T-helper 22 cell (primary cell): ENCODE measurements at places on chromosomes 3 and 15.

DNA sequence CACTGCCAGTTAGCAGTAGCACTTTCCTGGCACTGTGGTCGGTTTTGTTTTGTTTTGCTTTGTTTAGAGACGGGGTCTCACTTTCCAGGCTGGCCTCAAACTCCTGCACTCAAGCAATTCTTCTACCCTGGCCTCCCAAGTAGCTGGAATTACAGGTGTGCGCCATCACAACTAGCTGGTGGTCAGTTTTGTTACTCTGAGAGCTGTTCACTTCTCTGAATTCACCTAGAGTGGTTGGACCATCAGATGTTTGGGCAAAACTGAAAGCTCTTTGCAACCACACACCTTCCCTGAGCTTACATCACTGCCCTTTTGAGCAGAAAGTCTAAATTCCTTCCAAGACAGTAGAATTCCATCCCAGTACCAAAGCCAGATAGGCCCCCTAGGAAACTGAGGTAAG is 22.6 kb downstream of the CLDN18 start:
- DNase-seq = no peak

GRCh38 chr3:157130467-157131251 is 29.3 kb downstream of the CCNL1 start:
- peak; percentile 83 for DNase-seq

- DNase-seq = no peak
These were observed 45.9 kb downstream of the NIPA2 start for GRCh38 chr15:22884344-22884743.

DNA sequence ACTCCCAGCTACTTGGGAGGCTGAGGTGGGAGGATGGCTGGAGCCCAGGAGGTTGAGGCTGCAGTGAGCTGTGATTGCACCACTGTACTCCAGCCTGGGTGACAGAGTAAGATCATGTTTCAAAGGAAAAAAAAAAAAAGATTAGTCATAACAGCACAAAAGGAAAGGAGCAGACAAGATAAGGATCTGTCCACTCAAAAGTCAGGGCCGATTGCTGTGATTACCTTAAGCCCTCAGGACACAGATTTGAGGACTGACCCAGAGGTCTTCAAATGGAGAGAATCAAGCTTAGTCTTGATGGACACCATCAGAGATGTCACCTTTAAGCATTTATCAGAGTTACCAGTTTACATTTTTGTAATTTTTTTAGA is 23.9 kb upstream of the HEG1 start:
- DNase-seq = no peak

DNA sequence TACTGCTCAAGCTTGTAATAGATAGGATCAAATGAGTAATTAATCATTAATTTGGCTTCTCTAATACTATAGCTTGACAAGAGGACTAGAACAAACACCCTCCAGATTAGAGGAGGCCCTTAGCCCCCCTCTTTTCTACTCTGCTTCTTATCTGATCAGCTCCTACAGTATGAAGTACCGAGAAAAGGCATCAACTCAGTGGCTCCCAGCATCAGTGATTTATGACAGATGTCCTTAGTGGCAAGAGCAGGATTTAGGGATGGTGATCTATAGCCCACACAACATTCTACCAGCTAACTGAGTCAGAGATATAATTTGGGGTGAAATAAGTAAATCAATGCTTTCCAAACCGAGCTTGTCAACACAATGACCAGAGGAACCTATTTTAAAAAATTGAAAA is 541.1 kb downstream of the NLGN1 start:
- no peak for DNase-seq

DNA sequence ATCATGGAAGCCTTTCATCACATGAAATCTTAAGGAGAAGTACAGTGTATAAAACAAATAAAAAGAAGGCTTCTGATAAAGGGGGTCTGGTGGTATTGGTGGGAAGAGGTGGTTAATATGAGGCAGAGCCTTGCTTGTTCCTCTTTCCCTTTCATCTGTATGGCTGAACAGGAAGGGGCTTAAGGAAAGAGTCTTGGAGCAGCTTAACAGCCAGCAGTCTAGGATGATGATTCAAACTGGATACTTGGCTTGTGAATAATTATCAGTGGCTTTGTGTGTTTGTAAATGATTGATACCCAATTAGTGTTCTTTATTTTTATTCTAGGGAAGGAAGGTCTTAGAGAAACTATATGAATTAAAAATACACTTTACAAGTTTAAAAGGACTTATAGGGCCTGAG is 29.1 kb upstream of the TCAIM start:
- no peak for DNase-seq

DNA sequence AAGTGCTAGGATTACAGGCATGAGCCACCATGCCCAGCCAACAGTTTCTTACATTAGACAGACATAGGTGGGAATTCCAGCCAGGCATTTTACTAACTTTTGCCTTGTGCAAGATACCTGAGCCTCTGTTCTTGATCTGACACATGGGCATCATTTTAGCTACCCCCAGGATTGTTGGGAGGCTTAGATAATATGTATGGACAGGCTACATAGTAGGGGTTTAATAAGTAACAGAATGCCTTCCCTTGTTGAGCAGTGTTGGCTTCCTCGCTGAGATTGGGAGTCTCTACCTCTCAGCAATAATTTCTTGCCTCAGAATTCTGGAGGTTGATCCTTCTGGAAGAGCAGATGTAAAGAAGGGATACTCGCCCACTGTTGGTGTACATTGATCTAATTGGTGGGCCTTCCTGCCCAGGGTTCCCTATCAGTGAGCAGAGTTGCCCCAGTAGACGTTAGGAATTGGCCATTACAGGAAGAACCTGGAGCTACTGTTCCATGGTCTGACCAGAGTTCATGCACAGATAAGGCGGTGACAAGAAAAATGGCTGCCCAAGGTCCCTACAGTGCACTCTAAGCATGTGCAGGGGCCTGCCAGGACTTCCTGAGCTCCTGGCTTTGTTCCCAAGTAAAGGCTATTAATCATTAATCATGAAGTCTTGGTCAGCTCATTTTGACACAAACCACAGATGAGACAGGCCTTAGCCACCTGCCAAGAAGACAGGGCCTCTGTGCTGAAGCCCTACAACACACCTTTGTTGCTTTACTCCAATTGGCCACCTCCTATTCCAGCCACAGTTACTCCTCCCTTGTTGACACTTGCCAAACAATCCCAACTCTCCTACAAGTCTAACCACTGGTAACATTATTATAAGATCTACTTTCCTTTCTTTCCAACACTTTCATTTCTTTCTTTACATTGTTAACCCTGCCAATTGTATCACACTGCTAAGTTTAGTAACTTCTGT is 5.0 kb upstream of the IL17RE start:
- no peak for DNase-seq

DNA sequence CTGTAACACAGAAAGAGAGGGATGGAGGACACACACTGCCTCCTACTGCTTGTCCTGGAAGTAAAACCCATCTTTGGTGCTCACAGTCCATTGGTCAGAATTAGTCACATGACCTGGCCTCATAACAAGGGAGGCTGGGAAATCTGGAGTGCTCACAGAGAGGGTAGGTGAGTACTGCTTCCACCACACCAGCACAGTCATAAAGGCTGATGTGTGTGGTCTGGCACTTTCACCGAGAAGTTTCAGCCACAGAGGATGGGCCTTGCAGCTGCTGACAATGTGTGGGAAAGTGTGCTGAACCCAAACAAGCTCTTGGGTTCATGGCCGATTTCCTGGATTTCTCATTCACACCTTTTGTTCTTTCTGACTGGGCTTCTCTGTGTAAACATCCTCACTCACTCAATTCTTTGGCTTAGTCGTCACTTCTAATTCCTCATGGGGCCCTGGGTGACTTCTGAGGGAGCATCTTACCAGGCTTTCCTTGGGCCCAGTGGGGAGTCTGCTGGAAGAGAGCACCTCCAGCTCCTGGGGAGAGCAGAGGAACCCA is 100.7 kb downstream of the ASB7 start:
- DNase-seq = no peak

DNA sequence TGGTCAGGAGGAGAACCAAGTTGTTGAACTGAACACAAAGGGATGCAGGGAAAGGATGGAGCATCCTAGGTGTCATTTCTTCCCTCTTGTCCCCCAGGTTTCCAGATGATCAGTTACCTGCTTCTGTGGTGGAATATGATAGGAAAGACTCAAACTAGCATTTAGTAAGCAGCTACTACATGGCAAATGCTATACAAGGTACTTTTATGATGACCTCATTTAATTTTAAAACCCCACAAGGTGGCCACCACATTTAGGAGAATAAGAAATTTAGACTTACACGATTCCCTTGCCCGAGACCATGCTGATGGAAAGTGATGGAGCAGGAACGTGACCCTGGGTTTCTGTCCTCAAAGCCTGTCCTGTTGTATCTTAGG is 40.9 kb downstream of the CCR4 start:
- no peak for DNase-seq

DNA sequence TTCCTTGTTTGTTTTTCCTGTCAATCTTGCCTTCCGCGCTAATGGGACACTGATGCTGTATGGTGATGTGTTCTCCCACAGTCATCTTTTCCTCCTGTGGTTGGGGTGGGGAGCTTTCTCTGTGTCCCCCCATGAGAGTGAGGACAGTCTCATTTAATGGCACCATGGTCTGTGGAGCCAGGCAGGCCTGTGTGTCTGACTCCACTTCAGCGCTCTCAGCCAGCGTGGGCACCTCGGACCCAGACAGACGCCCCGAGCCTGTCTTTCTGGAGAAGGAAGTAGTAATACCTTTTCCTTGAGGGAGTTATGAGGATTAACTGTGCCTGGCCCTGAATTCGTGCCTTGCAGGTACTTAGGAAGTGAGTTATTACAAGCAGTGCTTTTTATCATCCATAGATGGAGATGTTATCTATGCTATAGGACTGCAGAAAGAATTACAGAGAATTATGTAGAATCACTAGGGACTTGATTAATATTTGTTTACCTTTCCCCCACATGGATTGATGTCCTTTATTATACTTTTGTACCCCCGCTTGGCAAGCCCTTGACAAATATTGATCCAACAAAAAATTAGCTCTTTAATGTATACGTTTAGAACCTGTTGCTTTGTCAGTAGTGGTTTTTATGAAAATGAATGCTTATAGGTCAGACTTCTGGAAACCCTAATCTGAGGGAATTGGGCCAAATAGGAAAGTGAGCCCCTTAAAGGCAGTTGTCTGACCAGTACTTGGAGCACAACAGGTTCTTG is 152.4 kb downstream of the PGPEP1L start:
- DNase-seq = no peak

DNA sequence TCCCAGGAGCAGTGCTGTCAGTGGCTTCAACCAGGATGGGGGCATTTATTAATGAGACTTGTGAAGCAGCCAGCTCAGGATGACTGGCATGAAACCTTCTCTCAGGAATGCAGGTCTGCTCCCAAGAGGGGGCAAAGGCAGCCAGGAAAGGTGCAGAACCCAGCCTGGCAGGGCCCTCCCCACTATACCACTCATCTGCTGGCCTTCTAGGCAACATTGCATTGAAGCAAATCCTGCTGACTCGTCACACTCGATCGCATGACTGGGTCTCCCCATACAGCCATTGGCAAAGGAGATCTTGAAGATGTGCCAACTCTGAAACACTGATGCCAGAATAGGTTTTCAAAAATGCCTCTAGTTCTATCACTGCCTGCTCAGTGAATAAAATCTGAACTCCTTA is 65.7 kb upstream of the CMTM7 start:
- DNase-seq = no peak
